Ovary (tissue), 10 donors: ENCODE measurements at places on chromosomes 1 and 21. TPM values are rescaled to one million over a fixed set of nuclear protein-coding genes. Genes with fewer than 3 reads are reported as not detected.
A peak's percentile ranks its signal among the peaks of the same experiment; 100 is the strongest.

Gene CFH
- 344 TPM for total RNA-seq

Gene PRAMEF33
- not detected for total RNA-seq

Gene RAB42
- total RNA-seq = not detected

Gene LCE1B
- total RNA-seq = not detected

Gene RAB29
- 9.4 TPM for total RNA-seq

Gene TCEA3
- total RNA-seq = 103 TPM

Gene GJB3
- total RNA-seq = 0.23 TPM

GRCh38 chr1:202007805-202008489, 2.4 kb upstream of the ELF3 start:
- DNase-seq = no peak

- peak; percentile 33 for DNase-seq
Observed at GRCh38 chr1:174258148-174258550, 98.8 kb downstream of the RABGAP1L start.

DNA sequence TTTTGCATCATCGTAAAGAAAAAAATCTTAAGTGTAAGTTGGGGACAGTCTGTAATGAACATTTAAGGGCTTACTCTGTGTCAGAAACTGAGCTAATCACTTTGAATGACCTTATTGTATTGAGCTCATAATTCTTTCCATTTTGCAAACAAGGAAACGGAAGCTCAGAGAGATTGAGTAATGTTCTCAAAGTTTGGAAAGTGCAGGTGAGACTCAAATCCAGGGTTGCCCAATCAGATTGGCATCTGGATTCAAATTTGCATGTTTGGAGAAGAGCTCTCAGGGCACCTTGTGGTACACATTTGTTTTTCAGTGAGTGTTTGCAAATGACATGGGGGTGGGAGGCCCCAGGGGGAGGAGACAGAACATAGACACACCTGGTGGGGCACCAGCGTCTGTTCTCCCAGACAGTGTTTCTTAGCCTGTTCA, 8.0 kb downstream of the ALPL start:
- no peak for DNase-seq

- no peak for DNase-seq
Observed at GRCh38 chr1:167333703-167334102, 113.0 kb downstream of the POU2F1 start.

DNA sequence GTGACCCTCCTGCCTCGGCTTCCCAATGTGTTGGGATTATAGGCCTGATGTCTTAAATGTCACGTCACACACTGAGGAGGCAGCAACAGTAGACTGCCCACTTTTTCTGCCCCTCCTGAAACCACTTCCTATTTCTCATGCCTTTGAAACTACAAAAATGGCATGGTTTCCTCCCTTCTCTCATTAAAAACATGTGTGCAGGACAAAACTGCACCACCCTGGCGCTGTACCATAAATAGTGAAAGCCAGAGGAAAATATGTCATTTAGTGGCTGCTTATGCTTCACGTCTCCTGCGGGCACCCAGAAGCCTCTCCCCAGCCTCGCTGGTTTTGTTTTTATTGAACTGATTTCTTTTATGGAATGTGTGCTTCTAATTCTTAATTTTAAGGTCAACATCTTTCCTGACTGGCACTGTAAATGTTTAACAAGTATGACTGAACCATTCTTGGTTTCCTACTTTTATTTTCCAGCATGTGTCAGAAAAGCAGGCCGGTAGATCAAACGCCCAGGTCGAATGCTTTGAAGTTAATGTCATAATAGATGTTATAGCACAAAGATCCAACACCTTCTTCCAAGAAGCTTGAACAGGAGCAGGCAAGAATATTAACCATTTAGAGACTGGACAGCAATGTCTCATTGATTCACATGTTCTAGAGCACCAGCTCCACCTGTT, 59.6 kb upstream of the C1orf87 start:
- no peak for DNase-seq

DNA sequence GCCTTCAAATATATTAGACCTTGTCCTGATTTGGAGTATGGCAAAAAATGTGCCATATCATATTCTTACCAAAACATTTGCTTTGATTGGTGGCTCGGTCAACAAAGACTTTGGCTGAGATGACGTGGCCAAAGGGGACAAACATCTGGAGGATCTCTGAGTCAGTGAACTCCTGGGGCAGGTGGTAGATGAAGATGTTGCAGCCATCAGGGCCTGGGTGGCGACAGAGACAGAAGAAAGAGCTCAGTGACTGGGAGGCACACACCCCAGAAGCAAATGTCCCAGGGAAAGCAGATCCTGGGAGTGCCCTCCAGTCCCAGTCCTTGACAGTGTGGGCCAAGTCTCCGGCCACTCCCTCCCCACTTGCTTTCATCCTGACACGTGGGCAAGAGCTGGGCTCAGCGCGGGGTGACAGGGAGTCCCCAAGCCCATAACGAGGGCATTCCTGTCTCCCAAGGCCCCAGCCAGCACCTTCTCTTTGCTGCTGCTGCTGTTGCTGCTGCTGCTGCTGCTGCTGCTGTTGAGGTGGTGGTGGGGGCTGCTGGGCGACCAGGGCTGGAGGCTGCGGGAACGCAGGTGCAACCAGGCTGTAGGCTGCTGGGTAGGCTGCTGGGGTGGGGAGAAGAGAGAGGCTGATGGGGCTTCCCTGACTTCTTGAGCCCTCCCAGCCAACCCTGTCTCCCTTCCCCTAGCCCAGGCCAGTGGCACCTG, 10.7 kb downstream of the CELF3 start:
- no peak for DNase-seq

GRCh38 chr1:91697416-91697815, 188.5 kb downstream of the TGFBR3 start:
- DNase-seq = no peak

DNA sequence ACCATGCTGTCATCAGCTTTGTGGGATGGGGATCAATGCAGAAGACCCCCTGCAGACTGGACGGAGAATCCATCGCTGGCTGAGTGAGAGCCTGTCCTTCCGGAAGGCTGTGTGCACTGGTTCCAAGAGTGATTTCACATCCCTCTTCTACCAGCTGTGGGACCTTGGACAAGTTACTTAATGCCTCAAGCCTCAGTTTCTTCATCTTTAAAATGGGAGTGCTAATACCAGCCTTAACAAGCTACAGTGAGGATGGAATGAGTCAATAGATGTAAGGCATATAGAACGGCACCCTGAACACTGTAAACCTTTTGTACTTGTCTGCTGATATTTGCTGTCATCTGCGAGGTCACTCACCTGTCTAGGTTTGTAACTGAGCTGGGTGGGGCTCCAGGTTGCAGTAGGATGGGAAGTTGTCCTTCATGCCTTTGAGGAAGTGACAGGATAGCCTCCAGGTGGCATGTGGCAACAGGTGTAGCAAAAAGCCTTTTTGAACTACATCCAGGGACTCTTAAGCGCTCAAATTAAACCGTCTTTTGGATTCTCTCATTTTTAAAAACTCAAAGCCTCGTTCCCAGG, 27.5 kb downstream of the TMEM51 start:
- no peak for DNase-seq
